Right renal cortex interstitium (tissue), 3 donors: ENCODE measurements at places on chromosomes 4 and X. TPM values are rescaled to one million over a fixed set of nuclear protein-coding genes. Genes with fewer than 3 reads are reported as not detected.
A peak's percentile ranks its signal among the peaks of the same experiment; 100 is the strongest.

GRCh38 chrX:7514871-7515599, 327.9 kb upstream of the VCX start:
- DNase-seq = no peak

DNA sequence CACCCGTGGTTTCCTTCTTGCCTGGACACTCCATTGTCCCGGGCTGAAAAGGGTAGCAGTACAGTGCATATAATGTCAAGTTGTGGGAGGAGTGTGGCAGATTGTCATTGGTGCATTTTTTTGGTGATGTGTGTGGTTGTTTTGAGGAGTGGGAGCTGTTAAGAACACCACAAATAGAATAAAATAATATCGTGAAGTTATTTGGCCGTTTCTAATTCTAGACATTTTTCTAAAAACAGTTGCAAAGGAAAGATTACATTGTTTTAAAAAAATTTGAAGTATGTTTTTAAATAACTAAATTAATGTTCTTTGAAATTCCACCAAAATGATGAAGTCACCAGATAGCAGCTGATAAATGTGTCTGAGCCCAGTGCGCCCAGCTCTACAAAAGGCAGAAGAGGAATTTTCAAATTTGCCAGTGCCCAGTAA, 1.3 kb downstream of the PKD2 start:
- no peak for DNase-seq

DNA sequence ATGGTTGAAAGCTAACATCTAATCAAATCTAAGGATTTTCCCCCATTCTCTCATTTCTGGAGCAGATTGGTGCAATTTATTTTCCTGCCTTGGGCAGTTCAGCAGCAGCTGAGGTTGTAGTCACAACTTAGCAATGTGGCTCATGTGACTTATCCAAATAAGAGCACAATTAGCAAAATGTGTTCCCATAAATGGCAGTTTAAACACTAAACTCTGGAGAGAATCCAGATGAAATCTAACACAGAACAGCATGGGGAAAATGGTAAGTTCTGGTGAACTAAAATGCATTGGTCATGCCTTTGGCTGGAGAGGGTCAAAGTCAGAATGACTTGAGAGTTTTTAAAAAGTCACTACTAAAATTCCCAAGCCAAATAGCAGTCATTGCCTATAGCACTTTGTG, 422.6 kb upstream of the DIPK2B start:
- no peak for DNase-seq

- DNase-seq = no peak
Observed at GRCh38 chrX:135015523-135016245, 6.7 kb downstream of the RTL8B start.

DNA sequence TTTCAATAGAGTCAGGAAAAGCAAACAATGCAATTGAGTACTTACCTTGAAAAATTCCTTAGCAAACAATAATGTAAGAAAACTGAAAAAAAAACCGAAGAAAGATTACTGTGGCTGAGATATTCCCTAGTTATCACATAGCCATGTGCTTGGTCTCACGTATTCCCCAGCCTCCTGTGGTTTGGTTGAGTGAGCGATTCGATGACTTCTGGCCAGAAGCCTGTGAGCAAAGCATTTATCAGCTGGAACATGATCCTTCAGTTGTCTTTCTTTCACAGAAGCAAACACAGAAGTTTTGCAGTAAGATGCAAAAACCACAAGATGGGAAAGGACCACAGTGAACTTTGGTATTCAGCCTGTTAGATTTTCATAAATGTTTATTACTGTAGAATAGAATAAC, 1754.3 kb upstream of the AGA start:
- no peak for DNase-seq

- DNase-seq = no peak
Observed at GRCh38 chr4:17182888-17183287, 284.4 kb upstream of the LDB2 start.

DNA sequence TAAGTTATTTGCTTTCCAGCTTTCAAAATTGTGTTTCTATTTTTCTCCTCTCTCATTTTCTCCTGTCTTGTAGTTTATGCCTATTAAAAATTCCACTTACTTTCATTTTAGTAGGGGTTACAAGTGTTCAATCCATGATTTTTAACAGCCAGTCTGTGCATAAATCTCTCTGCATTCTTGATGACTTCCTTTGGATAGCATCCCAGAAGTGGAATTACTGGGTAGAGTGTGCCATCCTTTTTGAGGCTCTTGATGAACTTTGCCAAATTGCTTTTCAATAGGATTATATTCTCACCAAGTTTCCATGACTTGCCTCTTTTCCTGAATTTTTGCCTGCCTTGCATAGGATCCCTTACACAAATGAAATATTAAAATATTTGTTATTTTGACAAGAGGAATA, 58.5 kb downstream of the DIPK2B start:
- no peak for DNase-seq

- no peak for DNase-seq
Observed at GRCh38 chr4:103375278-103375677, 177.1 kb upstream of the CENPE start.

- no peak for DNase-seq
Observed at GRCh38 chr4:31307029-31307428, 586.9 kb downstream of the PCDH7 start.

DNA sequence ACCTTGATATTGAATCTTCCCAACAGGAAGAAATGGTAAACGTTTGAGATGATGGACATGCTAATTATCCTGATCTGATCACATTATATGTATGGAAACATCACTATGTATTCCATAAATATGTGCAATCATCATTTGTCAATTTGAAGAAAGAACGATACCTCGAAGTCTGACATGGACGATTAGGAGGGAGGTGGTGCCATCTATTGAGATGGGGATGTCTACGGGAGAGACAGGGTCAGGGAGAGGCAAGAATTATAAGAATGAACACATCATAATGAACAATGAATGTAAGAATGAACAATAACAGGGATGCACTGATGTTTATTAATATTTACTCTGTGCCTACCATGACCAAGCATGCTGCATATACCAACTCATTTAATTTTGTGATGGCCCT, 93.7 kb upstream of the SOD3 start:
- no peak for DNase-seq

GUCY1B1 gene
- polyA plus RNA-seq = 77.1 TPM

GRCh38 chrX:30570505-30570904, 7.1 kb downstream of the TASL start:
- no peak for DNase-seq

DNA sequence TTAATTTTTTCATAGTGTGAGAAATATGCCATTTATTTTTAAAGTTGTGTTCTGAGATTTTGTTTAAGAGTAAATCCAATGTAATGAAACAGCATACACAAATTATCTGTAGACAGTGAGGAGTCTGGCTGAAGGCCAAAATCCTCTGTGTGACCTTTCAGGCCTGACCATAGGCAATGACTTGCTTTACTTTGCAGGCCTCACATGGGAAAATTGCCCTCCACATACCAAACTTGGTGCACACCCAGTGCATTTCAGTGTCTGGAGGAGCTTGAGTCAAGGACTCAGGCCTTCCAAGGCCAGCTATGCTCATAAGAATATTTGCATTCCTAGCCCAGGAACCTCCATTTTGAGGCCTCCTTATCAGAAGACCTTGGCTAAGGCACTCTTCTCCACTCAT, 430.1 kb downstream of the GABRG1 start:
- no peak for DNase-seq

FATE1 gene
- polyA plus RNA-seq = 0.40 TPM

DNA sequence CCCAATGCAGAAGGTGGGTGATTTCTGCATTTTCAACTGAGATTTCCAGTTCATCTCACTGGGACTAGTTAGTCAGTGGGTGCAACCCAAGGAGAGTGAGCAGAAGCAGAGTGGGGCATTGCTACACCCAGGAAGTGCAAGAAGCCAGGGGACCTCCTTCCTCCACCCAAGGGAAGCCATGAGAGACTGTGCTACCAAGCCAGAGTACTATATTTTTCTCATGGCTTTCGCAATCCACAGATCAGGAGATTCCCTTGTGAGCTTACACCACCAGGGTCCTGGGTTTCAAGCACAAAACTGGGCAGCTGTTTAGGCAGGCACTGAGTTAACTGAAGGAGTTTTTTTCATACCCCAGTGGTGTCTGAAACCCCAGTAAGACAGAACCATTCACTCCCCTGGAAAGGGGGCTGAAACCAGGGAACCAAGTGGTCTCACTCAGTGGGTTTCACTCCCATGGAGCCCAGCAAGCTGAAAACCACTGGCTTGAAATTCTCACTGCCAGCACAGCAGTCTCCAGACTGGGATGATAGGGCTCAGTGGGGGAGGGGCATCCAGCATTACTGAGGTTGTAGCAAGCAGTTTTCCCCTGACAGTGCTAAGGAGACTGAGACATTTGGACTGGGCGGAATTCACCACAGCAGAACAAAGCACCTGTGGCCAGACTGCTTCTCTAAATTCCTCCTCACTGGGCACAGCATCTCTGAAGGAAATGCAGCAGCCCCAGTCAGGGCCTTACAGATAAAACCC, 903.4 kb downstream of the TECRL start:
- no peak for DNase-seq

GRCh38 chr4:38172078-38172477, 211.9 kb downstream of the PTTG2 start:
- DNase-seq = no peak

GRCh38 chr4:111923786-111924185, 221.5 kb upstream of the FAM241A start:
- no peak for DNase-seq

- DNase-seq = no peak
Observed at GRCh38 chr4:80026100-80026499, 46.9 kb downstream of the ANTXR2 start.

UGT2A3 gene
- 86.3 TPM for polyA plus RNA-seq

DNA sequence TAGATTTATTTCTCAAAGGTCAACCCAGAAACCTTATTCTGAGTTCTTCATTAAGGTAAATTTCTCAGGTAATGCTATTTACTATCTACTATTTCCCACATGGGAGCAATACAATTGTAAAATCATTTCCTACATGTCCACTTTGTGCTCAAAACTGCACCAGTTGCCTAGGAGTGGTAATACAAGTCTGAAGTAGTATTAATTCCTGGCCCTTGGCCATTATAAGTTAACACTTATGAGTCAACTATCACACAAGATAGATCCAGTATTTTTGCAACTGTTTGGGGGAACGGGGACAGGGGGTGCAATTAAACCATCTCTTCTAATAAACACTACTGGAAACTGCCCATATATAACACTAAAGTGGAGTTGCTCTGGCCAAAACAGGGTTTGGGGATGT, 48.9 kb downstream of the ACSL4 start:
- no peak for DNase-seq

- DNase-seq = no peak
Observed at GRCh38 chr4:87019898-87020297, 85.1 kb downstream of the AFF1 start.

BEX3 gene
- polyA plus RNA-seq = 609 TPM

- no peak for DNase-seq
Observed at GRCh38 chrX:40746521-40746920, 11.2 kb upstream of the MED14 start.

RHOXF2B gene
- polyA plus RNA-seq = not detected

- DNase-seq = no peak
Observed at GRCh38 chr4:24895461-24895860, 17.4 kb downstream of the CCDC149 start.

- DNase-seq = peak; percentile 48
Observed at GRCh38 chr4:16001484-16001858, 38.5 kb upstream of the FGFBP2 start.

- DNase-seq = no peak
Observed at GRCh38 chr4:153034681-153035080, 98.6 kb downstream of the FHDC1 start.

- no peak for DNase-seq
Observed at GRCh38 chrX:118177708-118178107, 61.1 kb upstream of the KLHL13 start.

GRCh38 chrX:9338986-9339385, 125.9 kb upstream of the TBL1X start:
- no peak for DNase-seq

TRPC5OS gene
- 0.14 TPM for polyA plus RNA-seq

ZBTB49 gene
- 9.1 TPM for polyA plus RNA-seq

GRCh38 chr4:81040012-81040659, 9.6 kb downstream of the BMP3 start:
- no peak for DNase-seq
